Activated B cell treated with CpG ODN at 0.5 μM for 24 hours (primary cell): ENCODE measurements at places on chromosomes 13 and 19. TPM values are rescaled to one million over a fixed set of nuclear protein-coding genes. Genes with fewer than 3 reads are reported as not detected.

SLC17A7 gene
- total RNA-seq, result 0.15 and 0.55 TPM in 2 replicates

JAK3 gene
- 213 and 256 TPM in 2 replicates for total RNA-seq

CILP2 gene
- 0.27 and 0.29 TPM in 2 replicates for total RNA-seq

- no peak for DNase-seq
Observed at GRCh38 chr13:33078263-33078662, 62.0 kb downstream of the KL start.

DNA sequence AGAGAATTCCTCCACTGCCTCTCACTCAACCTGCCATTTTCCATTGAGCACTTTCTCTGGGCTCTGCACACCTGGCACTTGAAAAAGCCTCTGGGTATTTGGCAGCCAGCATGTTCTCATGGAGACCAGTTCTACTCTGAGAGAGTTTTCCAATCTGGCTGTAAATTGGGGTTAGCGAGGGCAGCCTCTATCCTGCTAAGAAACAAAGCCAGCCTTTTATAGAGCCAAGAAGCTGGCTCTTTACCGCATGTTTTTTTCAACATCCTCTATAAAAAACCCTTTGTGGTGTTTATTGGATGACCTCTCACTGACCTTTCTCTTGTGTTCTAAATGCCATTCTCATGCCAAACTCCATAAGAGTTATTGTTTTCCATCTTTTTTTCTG lies 52.6 kb upstream of the RCBTB2 start:
- DNase-seq, result no peak

- no peak for DNase-seq
Observed at GRCh38 chr13:94660695-94661326, 51.5 kb downstream of the SOX21 start.

- DNase-seq, result no peak
Observed at GRCh38 chr13:39988351-39988750, 332.9 kb downstream of the COG6 start.

GRCh38 chr13:95503662-95504061 lies 48.9 kb upstream of the CLDN10 start:
- DNase-seq, result no peak

- no peak for DNase-seq
Observed at GRCh38 chr13:33441015-33441414, 155.5 kb upstream of the STARD13 start.
